ENCODE measurements at places on chromosomes 5 and 9.

DNA sequence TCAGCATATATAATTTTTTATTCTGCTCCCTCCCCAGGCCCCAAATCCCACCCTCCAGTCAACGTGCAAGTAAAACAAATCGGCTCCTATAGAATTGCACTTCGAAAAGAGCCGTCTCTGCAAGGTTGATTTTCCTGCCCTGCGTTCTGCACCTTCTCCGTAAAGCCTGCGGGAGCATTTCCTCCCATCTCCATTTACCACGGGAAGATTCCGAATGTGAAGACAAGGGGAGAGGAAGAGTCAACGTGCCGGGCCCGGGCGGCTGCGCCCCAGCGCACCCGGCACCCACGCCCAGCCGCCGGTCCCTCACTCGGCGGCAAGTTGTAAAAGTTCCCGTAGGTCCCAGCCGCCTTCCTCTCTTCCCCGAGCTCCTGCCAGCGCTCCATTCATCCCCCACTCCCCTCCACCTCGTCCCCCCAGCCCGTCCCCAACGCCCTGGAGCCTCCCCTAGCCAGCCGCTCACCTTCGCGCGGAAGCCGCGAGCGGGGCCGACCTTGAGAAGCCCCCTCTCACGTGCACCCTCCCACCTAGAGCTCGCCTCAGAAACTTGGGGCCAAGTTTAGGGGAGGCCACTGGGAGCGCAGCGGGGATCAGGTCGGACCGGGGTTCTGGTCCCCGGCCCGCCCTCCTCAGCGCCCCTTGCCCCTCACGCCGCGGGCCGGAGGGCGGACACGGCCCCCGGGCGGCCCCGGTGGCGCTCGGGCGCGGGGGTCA, 431 bp downstream of the BNC2 start:
- DNase-seq, result no peak

DNA sequence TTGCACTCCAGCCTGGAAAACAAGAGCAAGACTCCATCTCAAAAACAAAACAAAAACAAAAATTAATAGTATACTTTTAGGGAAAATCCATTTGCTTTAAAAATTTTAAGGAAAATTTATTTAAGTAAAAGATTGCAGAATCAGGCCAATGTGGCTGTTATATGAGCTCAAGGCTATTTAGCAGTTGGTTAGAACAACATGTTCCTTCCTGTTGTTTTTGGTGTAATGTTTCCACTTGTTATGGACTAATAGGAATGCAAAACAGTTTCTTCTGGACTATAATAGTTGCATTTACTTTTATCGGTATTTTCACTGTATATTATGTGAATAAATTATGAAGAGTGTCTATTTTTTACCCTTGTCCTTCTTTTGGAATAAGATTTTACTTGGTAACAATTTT, 3.0 kb upstream of the CDC42SE2 start:
- DNase-seq, result no peak

- DNase-seq, result no peak
Observed at GRCh38 chr9:86350006-86350760, 4.0 kb downstream of the TUT7 start.

DNA sequence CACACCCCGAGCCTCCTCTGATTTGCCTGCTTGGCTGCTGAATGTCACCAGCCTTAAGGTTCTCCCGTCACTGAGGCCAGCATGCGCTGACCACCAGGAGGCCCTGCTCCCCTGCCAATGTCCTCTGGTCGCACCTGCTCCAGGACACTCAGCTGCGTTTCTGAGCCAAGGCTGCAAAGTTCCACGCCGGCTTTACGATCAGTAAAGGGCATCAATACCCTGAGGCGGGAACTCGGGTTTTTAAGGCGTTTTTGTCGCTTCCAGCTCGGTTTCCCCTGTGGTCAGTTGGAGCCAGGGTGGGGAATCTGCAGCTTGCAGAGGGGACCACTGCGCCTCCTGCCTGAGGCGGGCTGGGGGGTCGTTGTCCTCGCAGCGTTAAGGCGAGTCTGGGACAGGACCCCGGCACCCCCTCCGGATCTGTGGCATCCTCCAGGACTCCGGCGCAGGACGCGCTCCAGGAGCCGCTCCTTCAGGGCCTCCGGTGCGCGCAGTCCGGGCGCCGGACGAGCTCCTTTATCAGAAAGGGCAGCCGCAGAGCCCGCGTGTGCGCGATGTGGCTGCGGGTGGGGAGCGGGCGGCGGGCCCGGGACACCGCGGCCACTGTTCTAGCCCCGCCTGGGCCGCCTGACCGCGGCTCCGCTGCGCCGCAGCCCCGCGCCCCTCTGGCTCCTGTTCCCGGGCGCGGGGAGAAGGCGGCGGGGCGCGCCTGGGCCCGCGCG, 24.1 kb upstream of the FLT4 start:
- no peak for DNase-seq

DNA sequence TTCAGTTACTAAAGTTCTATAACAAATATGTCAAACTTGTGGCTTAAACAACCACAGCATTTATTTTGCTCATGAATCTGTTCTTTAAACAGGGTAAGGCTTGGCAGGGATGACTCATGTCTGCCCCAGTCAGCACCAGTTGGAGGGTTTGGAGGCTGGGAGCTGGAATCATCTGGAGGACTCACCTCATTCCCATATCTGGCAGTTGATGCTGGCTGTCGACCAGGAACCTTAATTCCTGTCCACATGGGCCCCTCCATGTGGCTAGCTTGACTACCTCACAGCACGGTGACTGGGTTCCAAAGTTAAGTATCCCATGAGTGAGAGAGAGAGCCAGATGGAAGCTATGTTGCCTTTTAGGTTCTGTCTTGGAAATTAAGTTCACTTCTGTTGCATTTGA, 13.8 kb upstream of the CCL28 start:
- no peak for DNase-seq

All from DMS79 treated with DMSO at 0.1 percent for 48 hours (cell line).